Left lobe of liver (tissue), 2 donors: ENCODE measurements at places on chromosomes 11 and 22. TPM values are rescaled to one million over a fixed set of nuclear protein-coding genes. Genes with fewer than 3 reads are reported as not detected.

DNA sequence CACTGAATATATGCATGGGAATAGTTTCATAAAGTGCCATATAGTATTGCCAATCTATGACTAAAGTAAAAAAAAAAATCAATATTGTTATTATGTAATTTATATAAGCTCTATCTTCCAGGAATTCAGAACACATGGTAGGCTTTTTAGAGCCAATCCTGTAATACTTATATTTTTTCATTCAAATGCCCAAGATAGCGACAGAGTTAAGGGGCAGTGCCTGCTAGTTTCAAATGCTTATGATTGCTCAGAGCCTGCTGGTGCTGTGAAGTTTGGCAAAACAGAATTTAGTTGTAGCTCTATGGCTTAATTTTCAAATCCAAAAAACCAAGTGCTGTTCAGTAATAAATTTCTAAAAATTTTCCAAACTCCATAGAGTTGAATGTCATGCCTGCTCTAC, 39.0 kb upstream of the BLID start:
- DNase-seq, result no peak

- DNase-seq, result no peak
Observed at GRCh38 chr11:69533296-69534165, 52.1 kb downstream of the LINC01488 start.

- DNase-seq, result no peak
Observed at GRCh38 chr11:90250970-90251369, 28.1 kb upstream of the CHORDC1 start.

DNA sequence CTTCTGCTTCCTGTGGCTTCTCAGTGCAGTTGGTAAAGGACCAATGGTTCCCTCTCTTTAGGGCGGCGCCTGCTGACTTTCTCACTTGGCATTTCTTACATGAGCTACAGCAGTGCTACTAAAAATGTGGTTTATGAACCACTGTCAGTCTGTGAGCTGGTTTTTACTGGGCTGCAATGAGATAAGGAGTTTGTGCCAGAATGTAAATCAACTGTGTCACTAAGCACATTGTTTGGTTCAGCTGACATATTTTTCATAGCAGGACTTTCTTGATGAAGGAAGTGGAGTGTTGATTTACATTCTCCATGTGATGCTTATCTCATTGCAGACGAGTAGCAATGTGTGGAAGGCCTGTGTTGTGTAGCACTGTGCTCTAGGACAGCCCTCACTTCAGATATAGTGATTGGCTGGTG, 463.3 kb downstream of the SOX6 start:
- DNase-seq, result no peak

DNA sequence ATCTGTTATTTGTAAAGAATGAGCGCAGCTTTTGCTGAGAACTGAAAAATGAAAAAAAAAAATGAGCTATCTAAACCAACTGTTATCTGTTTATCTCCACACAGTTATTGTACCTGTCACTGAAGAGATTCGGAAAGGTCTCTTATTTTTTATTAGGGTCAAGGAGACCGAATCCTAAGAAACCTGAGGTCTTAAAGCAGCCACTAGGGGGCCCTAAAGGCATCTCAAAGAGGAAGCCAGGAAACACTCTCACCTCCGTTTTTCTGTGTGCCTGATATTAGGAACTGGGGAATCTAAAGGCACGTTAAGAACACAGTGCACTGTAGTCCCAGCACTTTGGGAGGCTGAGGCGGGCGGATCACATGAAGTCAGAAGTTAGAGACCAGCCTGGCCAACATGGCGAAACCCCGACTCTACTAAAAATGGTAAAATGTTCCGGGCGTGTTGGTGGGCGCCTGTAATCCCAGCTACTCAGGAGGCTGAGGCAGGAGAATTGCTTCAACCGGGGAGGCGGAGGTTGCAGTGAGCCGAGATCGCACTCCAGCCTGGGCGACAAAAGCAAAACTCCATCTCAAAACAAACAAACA, 3.5 kb upstream of the LARGE1 start:
- peak; percentile 71 for DNase-seq

GRCh38 chr11:128720522-128720985, 26.7 kb downstream of the FLI1 start:
- no peak for DNase-seq

- no peak for DNase-seq
Observed at GRCh38 chr22:23565915-23566704, 14.0 kb downstream of the IGLL1 start.

GRCh38 chr22:32904044-32904443, 102.5 kb downstream of the TIMP3 start:
- DNase-seq, result no peak

GRCh38 chr11:76212086-76213035, 6.1 kb upstream of the WNT11 start:
- no peak for DNase-seq

GRCh38 chr11:1297011-1297575, 12.3 kb downstream of the TOLLIP start:
- peak; percentile 65 for DNase-seq

DNA sequence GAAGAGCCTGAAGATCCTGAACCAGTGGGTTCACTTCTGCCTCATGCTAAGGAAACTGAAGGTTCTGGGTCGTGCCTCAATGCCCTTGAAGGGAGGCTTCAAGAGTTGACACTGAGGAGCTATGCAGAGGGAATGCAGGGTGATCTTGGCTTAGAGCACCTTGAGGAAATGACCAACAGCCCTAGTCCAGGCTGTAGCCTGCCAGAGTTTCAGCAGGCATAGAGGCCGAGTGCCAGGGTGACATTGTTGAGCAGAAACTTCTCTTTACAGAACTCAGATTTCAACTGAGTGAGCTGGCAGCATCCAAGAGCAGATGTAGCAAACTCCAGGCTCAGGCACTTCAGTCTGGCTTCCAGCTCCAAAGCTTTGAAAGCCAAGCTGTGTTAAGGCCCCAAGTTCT, 23.1 kb upstream of the CAPRIN1 start:
- peak; percentile 73 for DNase-seq

- no peak for DNase-seq
Observed at GRCh38 chr11:43879789-43880639, 617 bp upstream of the ALKBH3 start.

GRCh38 chr11:8760896-8761295, 78.3 kb downstream of the RPL27A start:
- no peak for DNase-seq

- peak; percentile 88 for DNase-seq
Observed at GRCh38 chr11:112289588-112290492, 29.2 kb upstream of the PLET1 start.

- DNase-seq, result peak; percentile 37
Observed at GRCh38 chr11:2213384-2213842, 41.8 kb upstream of the TH start.

- DNase-seq, result no peak
Observed at GRCh38 chr11:123431619-123432018, 1.6 kb downstream of the GRAMD1B start.

GRCh38 chr22:38415561-38416321, 39.3 kb downstream of the KCNJ4 start:
- peak; percentile 37 for DNase-seq

DNA sequence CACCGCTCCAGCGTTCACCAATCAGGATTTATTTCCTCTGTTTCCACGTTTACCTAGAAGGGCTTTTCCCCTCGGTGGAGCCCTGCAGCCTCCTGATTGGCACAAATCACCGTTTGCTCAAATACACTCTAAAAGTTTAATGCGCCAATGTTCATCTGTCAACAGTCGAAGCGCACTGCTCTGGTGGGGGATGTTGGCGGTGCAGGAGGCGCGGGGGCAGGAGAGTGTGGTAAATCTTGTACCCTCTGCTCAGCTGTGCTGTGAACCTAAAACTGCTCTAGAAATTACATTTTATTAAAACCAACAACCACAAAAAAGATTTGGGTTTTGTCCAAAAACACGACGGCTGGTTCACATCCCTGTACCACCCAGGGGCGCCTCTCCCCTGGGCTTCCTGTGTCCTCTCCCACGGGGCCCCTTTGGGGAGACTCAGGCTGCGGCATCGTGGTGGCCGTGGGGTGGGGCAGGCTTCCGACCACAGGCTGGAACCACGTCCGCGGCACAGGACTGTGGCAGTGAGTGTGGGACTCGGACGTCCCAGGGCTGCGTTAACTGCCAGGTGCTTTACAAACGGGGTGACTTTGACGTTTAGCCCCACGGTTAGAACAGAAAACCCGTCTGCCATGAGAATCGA, 13.5 kb downstream of the TTLL8 start:
- no peak for DNase-seq

DNA sequence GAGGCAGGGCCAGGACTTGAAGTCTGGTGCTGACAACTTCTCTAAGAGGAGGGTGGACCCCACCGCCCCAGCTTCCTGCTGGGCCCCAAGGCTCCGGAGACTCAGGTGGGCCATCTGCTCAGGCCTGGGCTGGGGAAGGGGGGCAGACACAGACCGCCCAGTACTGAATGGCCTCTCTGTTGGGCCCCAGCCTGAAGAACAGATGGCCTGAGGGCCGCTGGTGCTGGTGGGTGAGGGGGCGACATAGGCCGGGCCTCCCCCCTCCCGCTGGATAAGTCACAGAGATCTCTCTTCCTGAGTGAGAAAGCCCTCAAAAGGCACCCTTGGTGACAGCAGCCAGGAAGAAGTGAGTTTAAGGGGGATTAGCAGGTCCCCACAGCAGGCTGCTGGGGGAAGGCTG, 12.5 kb upstream of the TP53I11 start:
- no peak for DNase-seq

- no peak for DNase-seq
Observed at GRCh38 chr11:93906486-93906885, 56.1 kb upstream of the VSTM5 start.

GRCh38 chr11:61476371-61476770, 32.2 kb upstream of the LRRC10B start:
- DNase-seq, result no peak

The BTG4 gene
- total RNA-seq, result not detected

The VPREB3 gene
- total RNA-seq, result 0.40 TPM

The TRIM29 gene
- 2.3 TPM for total RNA-seq
